AG09319 (cell line): ENCODE measurements at places on chromosomes 6 and 20.

DNA sequence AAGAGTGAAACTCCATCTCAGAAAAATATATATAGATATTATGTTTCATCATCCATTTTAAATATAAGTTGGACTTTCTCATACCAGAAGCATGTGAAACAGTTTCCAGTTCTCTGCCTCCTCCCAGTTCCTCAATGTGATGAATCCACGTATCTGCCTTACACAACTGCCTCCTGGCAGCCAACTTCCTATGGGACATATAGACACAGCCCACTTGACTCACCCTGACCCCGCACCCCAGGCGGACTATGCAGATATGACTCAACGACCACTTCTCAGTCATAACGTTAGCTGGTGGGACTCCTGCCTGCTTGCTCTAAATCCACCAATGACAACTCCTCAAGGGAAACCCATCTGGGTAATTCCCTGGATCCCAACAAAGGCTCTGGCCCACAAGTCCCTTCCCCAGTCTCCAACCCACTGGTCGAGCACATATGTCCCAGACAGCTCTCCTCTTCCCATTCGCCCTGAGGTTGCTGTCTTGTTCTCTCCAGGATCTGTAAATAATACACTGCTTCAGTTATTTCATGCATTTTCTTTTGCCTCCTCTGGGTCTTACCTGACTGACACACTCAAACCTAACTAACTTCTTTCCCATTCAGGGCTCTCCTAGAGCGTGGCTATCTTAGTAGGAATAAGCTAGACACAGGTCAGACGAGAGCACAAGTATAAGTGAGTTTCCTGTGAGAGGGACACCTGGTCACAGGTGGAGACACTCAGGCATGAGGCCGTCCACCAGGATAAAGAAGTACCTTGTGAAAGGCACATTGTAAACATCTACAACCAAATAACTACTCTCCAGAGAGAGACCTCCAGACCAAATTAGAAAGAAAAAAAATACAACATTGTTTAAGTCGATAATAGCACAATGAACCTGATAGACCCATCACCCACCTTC, 548.5 kb downstream of the CD83 start:
- peak; percentile 31 for DNase-seq

- no peak for DNase-seq
These were observed 211.4 kb downstream of the ERMARD start for GRCh38 chr6:169962604-169963469.

DNA sequence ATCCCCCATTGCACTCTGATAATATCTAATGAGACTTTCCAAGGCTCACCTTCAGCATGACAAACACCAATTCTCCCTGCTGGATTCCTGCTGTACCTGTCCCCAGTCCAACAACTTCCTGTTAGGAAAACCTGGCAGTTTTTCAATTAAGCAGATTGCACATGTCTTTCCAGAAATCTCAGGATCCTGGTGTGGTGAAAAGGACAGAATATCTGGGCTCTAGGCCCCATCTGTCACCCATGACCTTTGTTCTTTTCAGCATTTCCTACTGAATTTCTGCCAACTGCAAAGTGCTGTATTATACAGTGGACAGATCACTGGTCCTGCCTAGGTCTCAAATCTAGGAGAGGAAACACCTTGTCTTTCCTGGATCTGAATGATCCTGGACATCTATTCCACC, 27.7 kb upstream of the DTNBP1 start:
- no peak for DNase-seq

GRCh38 chr6:53588816-53589509, 44.1 kb upstream of the GCLC start:
- DNase-seq = no peak

- no peak for DNase-seq
These were observed 51.7 kb downstream of the SLC22A23 start for GRCh38 chr6:3405182-3405518.

DNA sequence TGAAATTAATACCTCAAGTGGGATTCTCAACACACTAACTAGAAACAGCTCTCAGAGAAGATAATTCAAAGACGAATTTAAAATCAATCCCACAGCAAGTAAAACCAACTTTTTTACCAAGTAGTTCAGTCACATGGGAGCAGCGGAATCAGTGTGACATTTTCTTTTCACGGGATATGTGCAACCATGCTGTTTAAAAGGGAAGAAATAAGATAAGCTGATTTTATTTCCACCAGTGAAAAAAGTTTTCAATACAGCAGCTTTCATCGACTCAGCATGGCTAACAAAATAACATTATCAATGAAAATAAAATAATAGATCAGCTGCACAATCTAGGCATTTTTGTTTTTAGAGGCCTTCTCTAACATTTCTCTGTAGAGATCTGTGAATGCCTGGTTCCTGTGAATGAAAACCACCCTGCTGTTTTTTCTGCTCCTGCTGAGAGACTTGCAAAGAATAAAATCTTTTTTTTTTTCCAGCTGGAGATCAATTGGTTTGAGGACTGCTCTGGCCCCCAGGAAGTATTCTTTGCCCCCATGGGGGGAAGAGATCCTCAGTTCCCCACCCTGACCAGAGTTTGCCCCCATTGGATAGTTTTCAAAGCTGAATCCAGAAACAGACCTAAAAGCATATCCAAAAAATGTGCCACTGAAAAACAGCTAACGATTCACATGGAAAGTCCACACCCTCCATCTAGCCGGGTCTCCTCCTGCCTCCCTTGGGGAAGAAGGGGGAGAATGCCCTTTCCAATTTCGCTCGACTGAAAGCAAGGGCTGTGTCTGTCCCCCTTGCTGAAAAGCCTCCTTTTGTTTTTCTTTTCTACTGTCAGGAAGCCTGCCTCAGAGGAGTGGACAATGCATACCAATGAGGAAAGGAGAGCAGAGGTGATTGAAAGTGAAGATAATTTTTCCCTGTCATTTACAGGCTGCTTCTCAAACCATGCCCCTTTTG, 317.6 kb downstream of the PRKN start:
- no peak for DNase-seq

GRCh38 chr6:163201855-163202254, 212.7 kb upstream of the QKI start:
- no peak for DNase-seq
